Stimulated activated CD4-positive, alpha-beta T cell treated with anti-CD3 and anti-CD28 coated beads, Interleukin-1b, Interleukin-23, amount 100 ng/mL, for 48 hours (primary cell): ENCODE measurements at places on chromosomes 13 and 19.

DNA sequence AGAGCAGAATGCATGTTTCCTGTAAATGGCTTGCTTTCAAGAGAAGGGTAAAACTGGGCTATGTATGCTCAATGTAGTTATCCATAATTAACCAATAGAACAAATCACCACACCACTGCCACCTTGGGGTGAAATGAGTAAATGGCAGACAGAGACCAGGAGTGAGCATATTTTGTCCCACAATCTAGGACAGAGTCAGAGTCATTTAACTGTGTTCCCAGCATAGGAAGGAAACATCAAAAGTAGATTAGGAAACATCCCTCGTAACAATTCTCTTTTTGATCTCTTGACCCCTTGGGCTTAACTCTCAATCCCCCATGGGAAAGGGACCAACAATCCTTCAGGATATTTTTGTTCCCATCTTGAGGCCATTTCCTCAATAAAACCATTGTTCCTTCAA lies 224.8 kb downstream of the NHLRC3 start:
- DNase-seq: peak; percentile 32

DNA sequence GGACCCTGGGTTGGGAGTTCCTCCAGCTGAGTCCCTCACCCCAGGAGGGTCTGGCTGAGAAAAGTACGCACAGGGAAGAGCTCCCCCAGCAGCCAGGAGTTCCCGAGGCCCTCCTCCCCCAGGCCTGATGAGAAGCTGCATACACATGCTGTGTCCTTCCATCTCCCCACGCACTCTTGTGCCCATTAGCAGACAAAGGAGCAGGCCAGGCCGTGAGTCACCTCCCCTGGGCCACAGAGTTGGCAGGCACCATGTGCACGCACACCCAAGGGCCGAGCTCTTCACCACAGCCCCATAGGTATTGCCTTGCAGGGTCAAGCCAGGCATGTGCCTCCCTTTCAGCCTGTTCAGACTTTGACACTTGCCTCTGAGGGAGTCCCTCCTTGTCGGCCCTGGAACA lies 17.5 kb downstream of the MAU2 start:
- DNase-seq: no peak

DNA sequence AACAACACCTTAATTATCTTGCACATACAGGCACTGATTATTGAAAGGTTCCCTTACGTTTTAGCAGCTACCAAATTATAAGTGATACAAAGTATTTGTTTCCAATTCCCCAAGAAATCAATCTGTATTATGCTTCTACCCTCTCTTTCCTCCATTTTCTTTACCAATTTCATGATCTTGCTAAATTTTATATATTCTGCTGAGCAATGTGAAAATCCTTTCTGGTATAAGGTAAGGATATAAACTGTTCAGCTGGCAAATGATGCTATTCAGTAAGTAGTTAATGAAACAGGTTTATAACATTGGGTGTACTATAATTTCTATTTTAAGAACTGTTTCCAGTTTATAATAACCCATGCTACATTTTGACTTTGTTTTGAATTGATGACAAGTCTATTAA lies 985 bp upstream of the EEF1AKMT1 start:
- DNase-seq: no peak

GRCh38 chr13:43379738-43380137 lies 356.4 kb downstream of the DNAJC15 start:
- DNase-seq: no peak

- no peak for DNase-seq
Measured at GRCh38 chr19:52923778-52924593, 758 bp upstream of the ZNF888 start.

DNA sequence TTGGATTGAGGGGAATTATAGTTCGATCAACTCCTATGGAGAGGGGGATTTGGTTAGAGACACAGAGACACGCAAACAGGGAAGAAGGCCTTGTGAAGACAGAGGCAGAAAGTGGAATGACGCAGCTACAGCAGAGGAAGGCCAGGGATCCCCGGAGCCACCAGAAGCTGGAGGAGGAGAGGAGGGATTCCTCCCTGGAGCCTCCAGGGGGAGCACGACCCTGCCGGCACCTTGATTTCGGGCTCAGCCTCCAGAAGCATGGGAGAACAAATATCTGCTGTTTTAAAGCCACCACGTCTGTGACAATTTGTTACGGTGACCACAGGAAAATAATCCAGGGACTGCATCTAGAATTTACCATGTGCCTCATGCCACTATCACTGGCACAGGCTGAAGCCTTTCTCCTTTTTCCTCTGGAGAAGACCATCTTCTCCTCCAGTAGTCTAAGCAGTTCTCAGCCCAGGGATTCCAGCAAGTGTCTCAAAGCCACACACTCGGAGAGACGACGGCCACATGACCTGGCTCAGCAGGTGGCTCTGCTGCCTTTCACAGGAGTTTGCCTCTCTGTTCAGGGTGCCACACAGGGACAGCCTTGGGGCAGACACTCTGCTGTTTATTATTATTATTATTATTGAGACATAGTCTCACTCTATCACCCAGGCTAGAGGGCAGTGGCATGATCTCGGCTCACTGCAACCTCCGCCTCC lies 39.9 kb upstream of the CCNE1 start:
- DNase-seq: peak; percentile 19

DNA sequence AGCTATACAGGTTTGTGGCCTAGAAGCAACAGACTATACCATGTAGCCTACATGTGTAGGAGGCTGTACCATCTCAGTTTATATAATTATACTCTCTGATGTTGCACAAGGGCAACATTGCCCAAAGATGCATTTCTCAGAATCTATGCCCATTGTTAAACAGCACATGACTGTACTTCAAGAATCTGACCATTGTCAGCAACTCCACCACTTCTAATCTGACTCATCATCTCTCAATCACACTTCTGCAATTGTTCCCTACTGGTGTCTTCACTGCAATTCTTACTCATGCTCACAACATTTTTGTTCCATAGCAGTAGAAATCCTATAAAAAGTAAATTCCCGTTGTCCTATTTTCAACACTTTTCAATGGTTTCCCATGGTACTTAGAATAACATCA lies 63.9 kb upstream of the ATXN8OS start:
- no peak for DNase-seq

DNA sequence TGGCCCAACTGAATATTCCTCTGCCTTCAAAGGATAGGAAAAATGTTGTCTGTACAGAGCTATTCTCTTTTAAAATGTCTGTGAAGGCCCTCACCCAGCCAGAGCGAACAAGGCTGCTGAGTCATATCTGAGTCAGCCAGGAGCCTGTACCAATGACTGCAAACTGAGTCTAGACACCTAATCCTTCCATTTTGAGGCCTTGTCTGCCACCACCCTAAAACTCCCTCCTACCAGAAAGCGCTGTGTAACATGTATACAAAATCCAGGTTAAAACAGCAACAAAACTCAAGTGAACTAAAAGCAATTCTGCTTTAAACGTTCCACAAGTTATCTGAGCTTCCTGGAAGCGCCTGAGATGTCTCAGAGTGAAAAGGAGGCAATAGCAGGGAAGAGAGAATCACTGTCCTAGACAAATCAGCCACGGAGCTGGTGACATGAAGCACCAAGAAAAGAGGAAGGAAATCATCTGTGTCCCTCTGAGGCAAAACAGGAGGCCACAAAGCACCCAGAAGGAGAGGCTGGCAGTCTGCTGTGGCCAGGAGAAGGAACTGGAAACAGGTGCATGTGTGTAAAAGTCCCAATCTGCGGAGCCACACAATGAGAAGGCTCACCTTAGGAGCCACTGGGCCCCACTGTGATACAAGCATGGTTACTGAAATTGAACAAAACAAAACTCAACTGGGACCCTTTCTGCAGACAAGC lies 10.2 kb downstream of the DHRS12 start:
- peak; percentile 80 for DNase-seq

DNA sequence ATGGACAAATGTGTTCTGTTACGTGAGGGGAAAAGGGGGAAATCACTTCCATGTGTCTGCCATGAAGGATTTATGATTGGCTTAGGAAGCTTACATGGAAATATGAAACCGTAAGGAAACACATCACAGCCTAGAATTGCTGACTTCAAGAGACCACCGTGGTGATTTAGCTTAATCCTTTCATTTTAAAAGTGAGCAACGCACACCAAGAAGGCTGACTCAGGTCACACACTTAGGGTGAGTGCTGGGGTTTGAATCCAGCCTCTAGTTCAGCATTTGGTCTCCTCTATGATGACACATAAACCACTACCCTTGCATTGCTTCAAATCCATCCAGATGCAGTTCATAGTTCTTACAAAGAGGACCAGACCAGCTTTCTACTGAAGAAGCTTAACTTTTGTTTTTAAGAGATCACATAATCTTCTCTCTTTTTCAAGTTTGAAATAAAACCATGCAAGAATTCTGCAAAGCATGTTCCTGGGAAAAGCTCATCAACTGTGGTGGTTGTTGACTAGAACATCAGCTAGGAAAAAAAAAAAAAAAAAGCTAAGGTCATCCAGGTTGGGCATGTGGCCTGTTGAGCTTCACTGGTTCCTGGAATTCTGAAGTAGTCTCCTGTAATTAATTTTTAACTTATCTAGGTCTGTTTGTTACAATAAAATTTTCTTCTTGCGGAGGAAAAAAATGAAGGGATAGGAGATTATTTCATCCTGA lies 60.2 kb upstream of the KL start:
- DNase-seq: no peak
